NCI-H2171 treated with DMSO at 0.1 percent for 48 hours (cell line): ENCODE measurements at places on chromosomes 7 and 10.

DNA sequence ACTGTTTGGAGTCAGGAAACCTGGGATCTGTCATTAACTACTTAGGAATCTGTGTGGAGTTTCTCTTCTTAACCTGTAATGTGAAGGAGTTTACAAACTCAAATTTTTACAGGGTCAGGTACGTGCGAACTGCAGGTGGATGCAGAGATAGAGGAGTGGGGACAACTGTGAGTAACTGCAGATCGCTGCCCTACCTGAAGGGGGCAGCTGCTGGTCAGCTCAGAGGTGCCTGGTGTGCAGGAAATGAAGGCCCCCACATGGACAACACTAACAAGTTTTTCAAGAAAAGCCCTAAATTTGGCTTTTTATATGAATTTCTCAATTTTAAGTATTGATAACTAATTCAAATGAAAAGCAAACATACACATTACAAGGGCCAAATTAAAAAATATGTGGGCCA, 380.0 kb downstream of the REEP3 start:
- no peak for DNase-seq

GRCh38 chr10:84626397-84627087, 298.2 kb downstream of the CCSER2 start:
- no peak for DNase-seq

- DNase-seq, result no peak
Observed at GRCh38 chr10:122861711-122862161, 16.1 kb upstream of the CUZD1 start.

DNA sequence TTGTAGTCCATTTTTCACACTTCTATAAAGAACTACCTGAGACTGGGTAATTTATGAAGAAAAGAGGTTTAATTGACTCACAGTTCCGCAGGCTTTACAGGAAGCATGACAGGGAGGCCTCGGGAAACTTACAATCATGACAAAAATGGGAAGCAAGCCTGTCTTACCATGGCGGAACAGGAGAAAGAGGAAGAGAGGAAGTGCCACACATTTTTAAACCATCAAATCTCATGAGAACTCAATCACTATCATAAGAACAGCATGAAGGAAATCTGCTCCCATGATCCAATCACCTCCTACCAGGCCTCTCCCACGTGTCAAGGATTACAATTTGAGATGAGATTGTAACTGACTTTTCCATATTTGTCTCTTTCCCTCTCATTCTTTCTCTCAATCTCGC, 9.3 kb upstream of the PNPLA8 start:
- DNase-seq, result no peak

DNA sequence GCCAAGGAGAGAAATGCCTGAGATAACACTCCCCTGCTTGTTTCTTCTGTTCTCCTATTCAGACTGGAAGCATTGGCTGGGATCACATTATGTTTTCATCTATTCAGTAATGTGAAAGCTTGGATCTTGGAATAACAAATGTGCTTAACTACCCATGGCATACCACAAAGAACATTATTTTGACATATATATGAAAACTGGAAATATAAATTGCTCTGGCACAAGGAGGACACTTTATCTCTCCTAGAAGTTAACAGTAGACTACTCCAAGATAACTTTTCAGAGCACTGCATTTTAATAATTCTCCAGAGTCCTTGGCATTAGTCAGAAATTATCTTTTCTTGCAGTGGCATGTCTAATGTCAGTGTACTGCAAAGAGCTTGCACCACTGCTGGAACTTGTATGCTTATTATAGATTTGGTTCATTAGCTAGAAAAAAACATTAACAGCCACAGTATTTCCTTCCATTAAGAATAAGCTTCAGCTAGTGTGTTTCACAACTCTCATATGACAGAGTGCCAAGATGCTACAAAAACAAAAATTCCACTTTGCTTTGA, 169.3 kb upstream of the LRRN3 start:
- no peak for DNase-seq

DNA sequence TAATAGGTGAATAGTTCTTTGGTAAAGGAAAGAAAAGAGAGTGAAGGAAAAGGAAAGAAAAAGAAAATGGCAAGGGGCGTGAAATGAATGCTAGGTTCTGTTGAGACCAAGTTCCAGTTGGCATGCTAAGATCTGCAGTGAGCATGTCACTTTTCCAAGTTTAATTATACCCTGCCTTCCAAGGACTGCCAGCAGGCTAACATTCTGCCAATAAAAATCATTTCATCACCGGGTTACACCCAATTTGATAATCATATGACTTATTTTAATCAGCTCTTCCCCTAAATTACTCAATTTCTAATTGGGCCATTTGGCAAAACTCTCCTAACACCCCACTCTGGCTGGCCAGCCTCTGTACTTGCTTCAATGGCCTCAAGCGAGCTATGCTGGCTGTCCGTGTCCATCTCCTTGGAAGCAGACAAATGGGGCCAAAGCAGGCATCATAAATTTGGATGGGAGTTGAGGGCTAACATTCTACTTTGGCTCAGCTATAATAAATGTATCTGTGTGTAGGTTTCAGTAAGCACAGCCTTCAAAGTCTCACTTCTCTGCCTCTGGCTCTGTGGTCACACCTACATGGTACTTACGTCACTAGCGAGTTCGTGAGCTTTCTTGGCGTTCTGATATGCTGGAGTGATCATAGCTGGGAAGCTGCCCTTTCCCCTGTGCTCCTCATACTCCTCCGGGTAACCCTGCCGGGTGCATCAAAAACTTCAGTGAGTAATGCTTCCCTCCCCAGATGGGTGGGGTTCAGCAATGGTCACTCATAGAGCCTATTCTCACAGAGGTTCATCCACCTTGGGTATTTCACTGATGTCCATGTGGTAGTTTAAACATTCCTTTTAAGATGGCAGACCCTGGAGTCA, 17.3 kb downstream of the NRAP start:
- DNase-seq, result no peak

DNA sequence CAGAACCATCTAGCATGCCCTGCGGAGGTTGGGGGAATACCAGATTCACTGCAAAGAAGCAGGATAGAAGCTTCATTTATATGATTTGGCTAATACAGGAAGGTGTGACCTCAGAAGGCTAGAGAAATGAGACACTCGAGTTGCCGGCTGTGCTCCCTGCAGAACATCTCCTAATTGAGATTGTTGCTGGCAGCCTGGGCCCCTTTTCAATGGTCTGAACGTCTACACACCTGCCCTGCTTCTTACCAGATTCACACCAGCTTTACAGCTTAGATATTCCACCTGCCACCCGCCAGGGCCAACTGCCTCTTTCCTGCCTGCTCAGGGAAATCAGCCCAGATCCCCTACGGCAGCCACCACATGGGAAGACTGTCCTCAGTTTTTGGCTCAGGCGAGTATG, 475.3 kb upstream of the AUTS2 start:
- DNase-seq, result peak; percentile 60

- no peak for DNase-seq
Observed at GRCh38 chr7:12684733-12685132, 2.7 kb upstream of the ARL4A start.

DNA sequence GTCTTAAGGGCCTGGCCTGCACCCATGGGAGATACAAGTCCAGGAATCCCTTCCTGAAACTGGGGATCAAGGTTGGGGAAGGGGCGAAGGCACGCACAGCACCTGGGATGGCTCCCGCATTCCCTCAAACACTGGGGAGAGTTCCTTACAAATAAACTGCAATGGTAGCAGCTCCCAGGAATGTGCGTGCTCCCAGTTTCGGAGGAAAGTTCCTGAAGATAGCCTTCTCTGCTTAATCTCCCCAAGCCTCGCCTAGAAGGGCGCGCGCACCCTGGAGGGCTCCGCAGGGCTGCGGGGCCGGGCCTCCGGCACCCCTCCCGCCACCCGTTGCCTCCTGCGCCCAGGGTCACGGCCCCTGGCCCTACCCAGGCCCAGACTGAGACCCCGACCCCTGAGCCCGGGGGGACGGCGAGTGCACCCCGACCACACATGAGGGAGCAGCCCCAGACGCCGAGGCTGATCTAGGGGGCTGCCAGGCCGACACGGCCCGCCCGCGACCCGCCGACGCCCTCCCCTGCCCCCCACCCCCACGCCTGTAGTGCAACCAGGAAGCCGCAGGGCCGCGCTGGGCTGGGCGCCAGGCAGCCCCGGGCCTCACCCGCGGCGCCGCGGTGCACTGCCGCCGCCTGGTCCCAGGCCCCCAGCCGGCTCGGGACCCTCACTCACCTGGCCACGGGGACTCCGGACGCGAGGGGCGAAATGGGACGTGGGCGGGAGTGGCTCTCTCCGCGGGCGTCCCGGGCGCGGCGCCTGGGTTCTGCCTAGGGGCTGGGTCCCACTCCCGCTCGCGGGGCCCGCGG, 460 bp downstream of the ANXA11 start:
- no peak for DNase-seq

DNA sequence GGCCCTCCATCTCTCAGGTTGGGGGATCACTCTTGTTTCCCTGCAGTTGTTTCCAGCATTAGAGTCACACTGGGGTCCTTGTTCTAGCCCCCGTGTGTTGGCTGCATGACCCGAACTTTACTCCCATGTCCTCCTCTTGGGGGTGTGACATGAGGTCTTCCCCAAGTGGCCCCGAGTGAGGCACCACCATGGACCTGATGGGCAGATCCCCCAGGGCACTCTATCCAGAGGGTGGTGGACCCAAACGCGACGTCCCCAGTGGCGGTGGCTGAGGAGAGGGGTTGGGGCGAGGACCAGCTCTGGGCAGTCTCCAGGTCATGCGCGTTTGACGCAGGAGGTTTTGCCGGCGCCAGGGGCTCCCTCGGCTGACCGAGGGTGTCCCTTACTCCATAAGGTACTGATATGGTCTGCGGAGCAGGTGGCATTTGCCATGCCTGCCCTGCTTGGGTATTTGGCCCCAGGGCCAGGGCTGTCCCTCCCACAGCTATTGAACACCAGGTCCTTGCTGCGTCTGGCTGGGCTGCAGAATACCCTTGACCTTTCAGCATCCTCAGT, 131.9 kb downstream of the LHPP start:
- no peak for DNase-seq

GRCh38 chr10:98367604-98368451, 47.2 kb downstream of the PYROXD2 start:
- DNase-seq, result peak; percentile 4

- DNase-seq, result no peak
Observed at GRCh38 chr10:4838743-4839142, 12.7 kb downstream of the AKR1E2 start.

DNA sequence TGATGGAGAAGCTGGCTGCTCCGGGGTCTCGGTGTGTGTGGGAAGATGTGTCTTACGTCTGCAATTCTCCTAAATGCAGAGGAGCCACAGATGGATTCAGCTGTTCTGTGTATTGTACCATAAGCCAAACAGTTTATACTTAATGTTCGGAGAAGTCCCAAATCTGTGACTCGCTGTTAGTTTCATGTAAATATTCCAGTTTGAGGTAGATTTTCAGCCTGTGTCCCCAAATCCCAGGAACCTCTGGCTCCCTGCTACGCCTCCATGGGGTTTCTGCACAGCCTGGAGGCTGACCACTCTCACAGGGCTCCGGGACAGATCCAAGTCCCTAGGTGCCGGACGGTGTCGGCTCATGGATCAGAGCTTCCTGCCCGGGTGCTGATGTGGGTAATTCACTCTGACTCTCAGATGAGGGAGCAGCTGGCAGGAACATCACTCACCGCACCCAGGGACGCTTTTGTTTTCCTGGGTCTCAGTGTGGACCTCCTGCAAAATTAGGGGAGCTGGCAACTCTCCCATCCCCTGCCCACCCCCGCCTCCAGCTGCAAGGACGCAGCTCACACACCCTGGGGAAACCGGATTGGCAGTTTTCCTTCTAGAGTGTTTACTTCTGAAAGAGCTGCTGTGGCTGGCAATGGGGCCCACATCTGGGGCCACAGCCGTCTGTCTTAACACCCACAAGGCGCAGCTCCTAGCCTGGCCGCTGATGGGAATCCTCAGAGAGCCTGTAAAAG, 421.1 kb upstream of the FOXK1 start:
- peak; percentile 28 for DNase-seq

GRCh38 chr10:114544045-114544659, 113.9 kb downstream of the ABLIM1 start:
- no peak for DNase-seq

DNA sequence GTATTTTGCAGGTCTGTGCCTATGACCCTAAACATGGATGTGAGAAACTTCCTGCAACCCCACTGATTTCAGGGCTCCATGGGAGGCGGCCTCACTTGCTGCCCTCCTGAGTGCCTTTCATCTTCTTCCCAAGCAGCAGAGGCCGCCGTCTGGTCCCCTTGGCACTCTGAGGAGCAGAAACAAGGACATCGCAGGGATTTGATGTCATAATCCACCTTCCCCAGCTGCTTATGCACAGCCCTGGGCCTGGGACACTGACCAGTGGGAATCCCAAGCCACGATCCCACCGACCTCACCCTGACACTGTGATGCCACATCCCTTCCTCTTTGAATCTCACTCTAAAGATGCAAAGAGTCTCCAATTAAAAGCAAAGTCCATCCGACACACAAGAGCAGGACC, 7.7 kb downstream of the CAMK2G start:
- DNase-seq, result no peak

DNA sequence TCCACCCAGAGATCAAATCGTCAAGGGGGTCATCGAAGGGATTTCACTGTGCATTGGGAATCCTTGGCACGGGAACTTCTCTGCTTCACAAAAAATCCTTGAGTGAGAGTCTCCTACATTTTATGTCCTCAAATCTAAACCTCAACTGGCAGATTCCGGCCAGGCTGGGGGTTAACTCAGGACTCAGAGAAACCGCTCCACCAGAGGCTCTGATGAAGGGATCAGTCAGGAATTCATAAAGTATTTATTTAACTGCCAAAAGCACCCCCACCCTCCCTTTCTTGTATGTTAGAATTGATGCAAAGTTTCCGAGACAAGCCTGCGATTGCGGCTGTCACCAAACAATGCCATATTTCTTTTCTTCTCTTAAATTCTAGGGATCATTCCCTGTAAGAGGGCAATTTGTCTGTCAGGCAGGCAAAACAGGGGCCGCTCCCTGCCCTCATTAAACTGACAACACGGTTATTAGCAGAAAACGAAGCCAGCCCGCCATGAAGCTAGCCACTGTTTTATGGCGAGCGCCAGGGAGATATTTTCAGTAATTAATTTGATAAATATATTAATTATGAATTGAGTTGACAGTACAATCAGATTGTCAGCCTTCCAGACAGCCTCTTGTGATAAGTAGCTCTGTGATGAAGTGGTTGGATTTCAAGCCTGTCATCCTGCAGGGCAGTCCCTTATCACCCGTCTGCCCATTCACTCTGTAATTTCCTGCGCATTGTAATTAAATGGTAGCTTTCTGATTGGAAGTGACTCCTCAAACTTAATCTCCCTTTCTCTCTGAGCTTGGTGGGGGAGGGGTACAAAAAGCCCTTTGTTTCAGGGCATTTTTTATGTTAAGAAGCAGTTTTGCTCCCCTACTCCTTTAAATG, 153.0 kb upstream of the GPR26 start:
- DNase-seq, result no peak

GRCh38 chr10:10213237-10213636, 804.4 kb upstream of the CELF2 start:
- no peak for DNase-seq

- no peak for DNase-seq
Observed at GRCh38 chr7:6619961-6620360, 4.6 kb downstream of the ZNF853 start.

DNA sequence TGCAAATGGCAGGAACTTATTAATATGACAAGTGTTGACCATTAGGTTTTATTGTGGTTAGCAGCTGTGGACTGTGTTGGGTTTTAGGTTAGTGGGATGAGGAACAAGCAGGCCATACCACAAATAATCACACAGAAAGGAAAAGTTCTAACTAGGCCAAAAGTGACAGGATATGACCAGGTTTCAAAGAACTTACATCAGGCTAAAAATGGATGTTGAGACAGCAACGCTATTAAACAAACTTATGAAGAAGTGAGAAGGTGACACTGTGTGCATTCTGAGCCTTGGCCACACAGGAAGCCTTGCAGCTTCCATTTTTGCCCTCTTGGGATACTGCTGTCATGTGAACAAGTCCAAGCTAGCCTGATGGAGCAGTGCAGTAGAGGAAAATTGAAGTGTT, 568.8 kb downstream of the HTR7 start:
- no peak for DNase-seq
